Breast epithelium (tissue), 4 donors: ENCODE measurements at places on chromosomes 7 and 10. TPM values are rescaled to one million over a fixed set of nuclear protein-coding genes. Genes with fewer than 3 reads are reported as not detected.

The SPDYE11 gene
- total RNA-seq = not detected

The SMKR1 gene
- not detected for total RNA-seq

The NXPH1 gene
- not detected for total RNA-seq

The PPP3CB gene
- total RNA-seq = 49.5 TPM

The DMBT1 gene
- not detected for total RNA-seq

The DNAJC9 gene
- total RNA-seq = 19.0 TPM

- no peak for DNase-seq
Measured at GRCh38 chr7:147556317-147556716, 1034.2 kb upstream of the C7orf33 start.

DNA sequence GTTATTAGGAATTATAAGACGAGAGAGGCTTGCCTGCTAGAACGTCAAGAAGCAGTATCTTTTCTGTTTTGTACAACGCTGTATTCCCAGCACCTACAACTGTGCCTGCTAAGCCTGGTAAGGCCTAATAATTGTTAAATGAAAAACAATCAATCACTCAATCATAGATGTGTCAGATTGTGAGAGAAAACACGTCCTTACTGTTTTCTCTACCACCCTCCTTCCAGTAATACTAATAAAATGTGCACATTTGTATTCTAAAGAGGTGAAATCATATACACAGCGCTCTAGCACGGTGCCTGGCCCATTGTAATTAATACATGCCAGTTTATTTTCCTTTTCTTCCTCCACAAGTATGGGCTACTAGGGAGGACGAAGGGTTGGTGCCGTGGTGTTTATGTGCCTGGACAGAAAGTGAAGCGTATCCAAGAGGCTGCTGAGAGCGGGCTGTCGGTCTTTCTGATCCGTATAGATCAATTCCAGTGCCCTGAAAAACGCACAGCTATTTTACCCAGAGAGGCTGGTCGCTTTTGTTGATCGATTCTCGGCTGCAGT, 1.5 kb upstream of the AUTS2 start:
- no peak for DNase-seq

DNA sequence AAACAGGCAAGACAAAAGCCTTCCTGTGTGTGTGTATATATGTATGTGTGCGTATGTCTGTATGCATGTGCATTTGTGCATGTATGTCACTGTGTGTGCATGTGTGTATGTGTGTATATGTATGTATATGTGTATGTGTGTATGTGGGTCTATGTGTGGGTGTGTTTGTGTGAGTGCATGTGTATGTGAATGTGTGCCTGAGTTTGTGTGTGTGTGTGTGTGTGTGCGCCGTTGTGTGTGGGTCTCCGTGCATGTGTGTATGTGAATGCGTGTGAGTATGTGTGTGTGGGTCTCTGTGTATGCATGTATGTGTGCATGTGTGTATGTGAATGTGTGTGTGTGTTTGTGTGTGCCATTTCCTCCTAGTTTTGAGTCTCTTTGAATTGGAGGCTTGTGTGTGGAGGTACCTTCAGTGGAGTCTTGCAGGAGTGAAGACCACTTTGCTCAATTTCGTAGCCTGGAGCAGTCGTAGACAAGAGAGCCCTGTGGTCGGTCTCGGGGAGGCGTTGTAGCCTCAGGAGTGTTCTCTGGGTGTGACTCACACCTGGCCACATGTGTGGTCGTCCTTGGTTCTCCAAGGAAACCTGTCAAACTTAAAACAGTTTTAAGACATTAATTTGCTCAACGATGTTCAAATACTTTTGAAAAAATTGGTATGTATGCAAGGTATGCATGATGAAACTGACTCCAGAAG, 28.1 kb downstream of the INPP5A start:
- no peak for DNase-seq

- no peak for DNase-seq
Measured at GRCh38 chr7:17646253-17646956, 293.9 kb downstream of the SNX13 start.

GRCh38 chr7:93943816-93944540, 22.4 kb downstream of the GNG11 start:
- no peak for DNase-seq

DNA sequence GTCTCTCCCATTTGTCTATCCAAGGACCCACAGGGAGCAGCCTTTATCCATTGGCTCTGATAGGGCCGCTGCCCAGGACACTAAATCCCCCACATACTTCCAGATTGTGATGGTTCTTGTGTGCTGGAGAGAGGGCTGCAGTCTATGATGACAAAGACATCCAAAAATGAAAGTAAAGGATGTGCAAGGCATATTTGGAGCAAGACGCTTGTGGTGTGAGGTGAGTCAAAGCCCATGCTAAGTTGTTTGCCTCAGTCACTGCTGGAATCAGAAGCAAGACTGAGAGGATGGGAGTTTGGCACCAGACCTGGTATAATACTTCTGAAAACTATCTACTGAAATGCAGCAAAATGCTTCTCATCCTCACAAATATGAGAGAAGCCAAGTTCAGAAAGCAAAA, 22.7 kb downstream of the ZNF22 start:
- no peak for DNase-seq

- DNase-seq = no peak
Measured at GRCh38 chr7:38736138-38736537, 105.0 kb upstream of the AMPH start.

DNA sequence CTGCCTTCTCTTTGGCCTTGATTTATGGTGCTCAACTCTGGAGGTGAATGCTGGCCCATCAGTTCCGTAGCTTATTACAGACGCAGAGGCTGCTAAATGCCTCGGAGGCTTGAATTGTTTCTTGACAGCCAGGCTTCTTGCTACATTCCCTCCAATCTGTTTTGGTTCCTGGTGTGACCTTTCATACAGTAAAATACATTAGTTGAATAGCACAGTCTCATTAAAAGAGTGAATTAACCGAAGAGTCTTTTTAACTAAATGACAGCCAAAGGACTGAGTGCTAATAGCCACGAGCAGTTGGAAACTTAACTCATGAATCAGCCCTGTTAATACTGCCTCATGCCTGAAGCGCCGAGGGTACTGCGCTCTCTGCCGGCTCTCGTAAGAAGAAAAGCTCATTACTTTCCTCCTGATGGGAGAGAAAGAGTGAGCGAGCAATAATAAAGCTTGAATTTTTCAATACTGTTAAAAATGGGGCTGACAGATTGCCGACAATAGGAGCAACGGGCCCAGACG, 236.4 kb upstream of the GPR26 start:
- no peak for DNase-seq

DNA sequence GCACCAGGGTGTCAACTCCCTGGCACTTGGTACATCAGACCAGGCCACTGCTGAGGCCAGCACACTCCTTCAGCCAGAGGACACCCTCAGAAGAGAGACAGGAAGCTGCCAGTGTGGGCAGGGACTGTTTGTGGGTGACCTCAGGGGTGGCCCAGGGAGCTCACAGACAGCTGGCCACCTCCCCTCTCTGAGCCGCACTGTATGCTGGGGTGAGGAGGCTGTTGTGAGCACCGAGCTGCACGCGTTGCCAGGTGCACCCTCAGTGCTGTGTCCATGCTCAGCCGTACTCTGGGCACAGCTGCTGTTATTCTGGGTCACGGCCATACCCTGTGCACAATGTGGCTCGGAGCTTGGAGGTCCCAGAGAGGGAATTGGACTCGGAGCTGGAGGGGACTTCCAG, 61.5 kb upstream of the NANOS1 start:
- no peak for DNase-seq

DNA sequence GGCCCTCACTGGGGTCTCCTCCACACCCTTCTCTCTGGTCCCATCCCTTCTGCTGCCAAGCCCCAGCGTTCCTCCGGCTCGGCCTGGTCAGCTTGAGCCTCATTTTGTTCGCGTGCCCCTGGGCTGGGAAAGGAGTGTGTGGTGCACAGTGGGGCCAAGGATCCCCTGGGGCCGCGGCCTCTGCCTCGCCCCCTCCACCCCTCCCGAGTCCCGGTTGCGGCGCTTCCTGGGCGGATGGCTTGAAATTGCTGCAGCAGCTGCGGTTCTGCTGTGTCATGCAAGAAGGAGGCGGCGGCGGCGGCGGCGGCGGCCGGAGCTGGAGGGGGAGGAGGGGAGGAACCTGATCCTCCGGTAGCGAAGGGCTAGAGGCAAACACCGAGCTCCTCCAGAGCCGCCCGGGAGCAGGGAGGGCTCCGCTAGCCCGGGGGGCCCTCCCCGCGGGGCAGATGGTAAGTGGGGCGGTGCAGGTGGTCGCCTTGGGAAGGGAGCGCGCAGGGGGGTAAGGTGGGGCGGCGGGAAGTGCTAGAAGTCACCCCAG, 217.8 kb upstream of the MKLN1 start:
- DNase-seq = peak; percentile 75

DNA sequence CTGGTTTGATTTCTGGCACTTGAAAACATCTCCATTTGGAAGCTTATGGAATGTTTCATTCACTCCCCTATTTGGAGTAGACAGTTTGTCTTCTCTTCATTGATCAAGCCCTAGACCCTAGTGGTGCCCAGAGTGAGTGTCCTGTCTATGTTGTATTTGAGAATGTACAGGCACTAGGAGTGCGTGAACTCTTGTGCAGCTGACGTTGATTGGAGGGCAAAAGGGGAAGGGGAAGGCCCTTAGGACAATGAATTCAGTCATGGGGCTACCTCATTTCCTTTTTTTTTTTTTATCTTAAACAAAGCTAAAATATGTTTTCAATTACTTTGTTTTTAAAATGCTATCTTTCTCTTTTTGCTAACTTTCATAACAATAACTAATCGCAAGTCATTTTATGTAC, 66.5 kb downstream of the ADD3 start:
- no peak for DNase-seq

DNA sequence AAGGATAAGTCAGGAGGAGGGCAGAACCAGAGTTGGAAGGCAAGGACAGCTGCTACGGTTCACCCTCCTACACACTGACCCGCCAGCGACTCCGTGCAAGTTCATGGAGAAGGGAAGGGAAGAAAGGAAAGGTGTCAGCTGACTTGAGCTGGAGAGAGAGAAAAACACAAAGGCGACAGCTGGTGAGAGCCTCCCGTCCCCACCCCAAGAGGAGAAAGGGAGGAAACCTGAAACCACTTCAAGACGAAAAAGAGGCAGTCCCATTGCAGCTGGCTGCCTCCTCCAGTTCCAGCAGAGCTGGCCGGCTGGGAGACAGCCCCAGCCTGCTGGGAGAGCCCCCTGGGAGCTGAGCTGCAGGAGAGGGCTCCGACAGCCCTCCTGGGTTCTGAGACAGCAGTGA, 75.2 kb downstream of the PARD3 start:
- no peak for DNase-seq

DNA sequence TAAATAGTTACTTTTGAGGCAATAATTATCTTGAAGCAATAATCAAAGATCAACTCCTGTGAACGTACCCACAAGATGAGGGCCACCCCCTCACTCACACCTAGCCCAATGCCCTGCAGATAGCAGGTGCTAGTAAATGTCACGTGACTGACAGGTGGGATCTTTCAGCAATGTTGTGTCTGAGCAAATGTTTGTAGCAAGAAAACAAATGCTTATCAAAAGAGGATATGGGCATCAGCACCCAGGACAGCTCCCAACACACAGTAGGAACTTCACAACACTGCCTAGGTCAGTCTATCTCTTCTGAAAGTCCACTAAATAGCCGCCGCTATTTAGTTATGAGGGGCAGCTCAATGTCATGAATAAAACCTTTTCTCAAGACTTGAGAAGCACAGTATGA, 120.8 kb upstream of the PDLIM1 start:
- DNase-seq = no peak

DNA sequence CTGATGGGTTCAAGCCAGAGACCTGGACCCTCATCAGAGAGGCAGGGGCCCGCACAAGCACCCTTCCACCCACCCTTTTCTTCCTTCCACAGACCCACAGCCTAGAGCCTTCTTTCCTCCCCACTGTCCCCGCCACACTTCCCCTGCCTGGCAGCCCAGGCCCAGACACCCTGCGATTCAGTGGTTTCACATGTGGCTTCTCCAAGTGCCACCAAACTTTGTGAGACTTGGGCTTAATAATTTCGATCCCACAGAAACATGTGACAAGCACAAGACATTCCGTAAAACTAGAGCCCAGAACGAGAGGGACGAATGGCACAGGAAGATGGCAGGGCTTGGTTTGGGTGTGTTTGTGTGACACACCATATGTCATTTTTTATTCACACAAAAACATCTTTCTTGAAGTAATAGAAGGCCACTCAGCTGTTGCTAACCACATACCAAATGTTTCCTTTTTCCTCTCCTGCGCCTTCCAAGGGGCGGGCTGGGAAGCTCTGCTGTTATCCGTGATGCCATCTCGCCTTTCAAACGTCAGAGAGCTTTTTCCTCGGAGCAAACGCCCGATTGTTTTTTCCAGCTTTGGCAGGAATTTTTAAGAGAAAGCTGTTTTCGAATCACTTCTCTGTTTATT, 162.9 kb downstream of the GRK5 start:
- no peak for DNase-seq

GRCh38 chr10:98457721-98458120, 11.0 kb upstream of the HPS1 start:
- no peak for DNase-seq

- no peak for DNase-seq
Measured at GRCh38 chr7:66138994-66139752, 24.5 kb downstream of the CRCP start.

DNA sequence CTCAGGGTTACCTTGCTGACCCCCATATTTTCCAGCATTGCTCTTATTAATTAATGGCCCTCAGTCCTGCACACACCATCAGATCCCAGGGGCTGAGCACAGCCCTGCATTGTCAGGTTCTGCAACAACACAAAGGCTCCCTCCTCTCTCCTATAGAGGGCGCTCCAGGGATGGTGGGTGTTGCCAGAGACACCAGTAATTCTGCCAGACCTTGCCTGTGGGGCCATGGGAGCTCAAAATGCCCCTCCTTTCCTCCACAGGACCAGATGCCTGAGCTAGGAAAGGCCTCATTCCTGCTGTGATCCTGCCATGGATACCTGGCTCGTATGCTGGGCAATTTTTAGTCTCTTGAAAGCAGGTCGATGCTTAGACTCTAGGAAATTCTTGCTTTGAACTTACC, 42.8 kb upstream of the PRSS58 start:
- no peak for DNase-seq
